ENCODE measurements at places on chromosomes 5 and 9. TPM values are rescaled to one million over a fixed set of nuclear protein-coding genes. Genes with fewer than 3 reads are reported as not detected.

- no peaks in the 10 kb centered on the region for H3K27me3 ChIP-seq
- no peak overlapping the region for H3K27ac ChIP-seq
- no peak for DNase-seq
- no peak overlapping the region for H3K4me3 ChIP-seq
- no peaks in the 10 kb centered on the region for H3K36me3 ChIP-seq
- no peaks in the 10 kb centered on the region for H3K4me1 ChIP-seq
Observed at GRCh38 chr9:1606253-1606652, 408.9 kb upstream of the SMARCA2 start.

Gene GGTA1
- total RNA-seq = 3.3 TPM

DNA sequence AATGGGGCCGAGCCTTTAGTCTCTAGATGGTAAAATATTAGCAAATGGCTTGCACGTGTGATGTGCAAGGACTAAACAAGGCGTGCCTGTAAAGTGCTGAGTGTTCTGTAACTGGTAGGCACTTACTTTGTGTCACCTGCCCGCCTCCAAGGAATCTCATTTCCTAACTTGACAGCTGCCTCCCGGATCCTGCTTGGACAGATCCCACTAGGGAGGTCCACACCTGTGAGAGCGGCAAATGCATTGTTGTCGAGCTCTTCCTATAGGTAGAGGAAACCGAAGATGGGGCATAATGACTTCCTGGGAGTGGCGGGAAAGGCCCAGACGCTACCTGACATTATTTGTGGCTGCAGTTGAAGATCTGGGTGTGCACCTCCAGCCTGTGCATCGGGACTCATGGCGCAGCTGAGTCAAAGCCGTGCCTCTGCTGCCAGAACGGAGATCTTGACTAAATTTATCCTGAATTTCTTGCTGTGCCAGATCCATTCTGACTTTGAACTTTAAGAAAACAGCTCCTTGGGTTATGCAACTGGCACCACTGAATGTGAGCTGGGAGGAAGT is 79.8 kb downstream of the TENT4A start:
- no peak overlapping the region for H3K4me3 ChIP-seq
- DNase-seq = no peak
- H3K36me3 ChIP-seq = no peaks in the 10 kb centered on the region
- no peaks in the 10 kb centered on the region for H3K27me3 ChIP-seq
- H3K27ac ChIP-seq = no peak overlapping the region

DNA sequence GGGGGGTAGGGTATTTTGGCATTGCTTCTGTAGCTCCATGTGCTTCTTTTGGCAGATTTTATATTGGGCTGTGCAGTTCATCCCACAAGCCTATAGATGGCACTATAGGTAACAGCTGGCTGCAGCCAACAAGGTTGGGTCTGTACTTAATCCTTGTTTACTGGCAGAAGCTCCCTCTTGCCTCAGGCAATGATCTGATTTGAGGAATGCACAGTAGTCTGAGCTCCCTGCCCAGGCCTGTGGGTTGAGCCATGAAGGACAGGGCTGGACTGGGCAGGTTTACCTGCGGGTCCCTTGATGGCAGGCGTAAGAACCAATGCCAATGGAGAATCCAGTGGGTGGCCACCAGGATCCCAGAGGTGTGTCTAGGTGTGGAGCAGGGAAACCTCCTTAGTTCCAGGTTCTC is 11.7 kb upstream of the OR1J2 start:
- no peaks in the 10 kb centered on the region for H3K36me3 ChIP-seq
- H3K4me1 ChIP-seq = no peaks in the 10 kb centered on the region
- H3K4me3 ChIP-seq = no peak overlapping the region
- H3K27ac ChIP-seq = no peak overlapping the region
- no peak for DNase-seq
